ENCODE measurements at places on chromosomes 11 and 22.
A peak's percentile ranks its signal among the peaks of the same experiment; 100 is the strongest.

- no peak for ATAC-seq
These were observed 831.5 kb downstream of the TBC1D22A start for GRCh38 chr22:47593911-47594311.

DNA sequence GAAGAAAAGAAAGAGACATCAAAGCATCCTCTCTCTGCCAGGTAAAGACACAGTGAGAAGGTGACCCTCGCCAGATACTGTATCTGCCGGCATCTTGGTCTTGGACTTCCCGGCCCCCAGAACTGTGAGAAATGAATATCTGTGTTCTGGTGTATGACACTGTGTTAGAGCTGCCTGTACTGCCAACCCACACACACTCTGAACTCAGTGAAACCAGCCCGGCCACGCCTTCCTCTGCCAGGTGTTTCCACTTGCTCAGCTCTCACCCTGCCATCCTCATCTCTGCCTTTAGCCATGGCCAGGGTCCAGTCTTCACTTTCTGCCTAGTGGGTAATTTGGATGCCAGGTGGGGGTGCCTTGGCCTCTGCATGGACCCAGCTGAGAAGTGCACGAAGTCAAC lies 24.0 kb downstream of the CBX7 start:
- ATAC-seq, result peak; percentile 10

DNA sequence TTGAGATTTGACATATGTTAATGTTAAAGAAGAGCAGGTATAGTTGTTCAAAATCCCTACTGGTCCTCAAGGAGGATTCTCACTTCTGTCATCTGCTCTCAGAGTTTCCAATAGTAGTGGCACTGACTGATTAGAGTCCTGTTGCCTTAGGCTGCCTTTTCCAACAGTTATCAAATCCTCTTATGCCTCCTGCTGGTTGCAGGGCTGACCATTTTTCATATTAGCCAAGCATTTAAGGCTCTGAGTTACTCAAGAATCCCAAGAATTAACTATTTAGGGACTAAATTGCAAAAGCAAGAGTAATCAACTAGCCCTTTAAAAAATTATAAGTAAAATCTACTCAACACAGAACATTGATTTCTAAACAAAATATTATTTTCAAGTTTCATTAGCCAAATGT lies 212.0 kb upstream of the CHORDC1 start:
- no peak for ATAC-seq

- ATAC-seq, result no peak
These were observed 6.0 kb downstream of the PAX6 start for GRCh38 chr11:31805037-31805628.

- no peak for ATAC-seq
These were observed 10.3 kb upstream of the IGF2 start for GRCh38 chr11:2149460-2149859.

- ATAC-seq, result no peak
These were observed 16.0 kb downstream of the TNRC6B start for GRCh38 chr22:40193429-40194421.

- ATAC-seq, result no peak
These were observed 712.0 kb downstream of the TBC1D22A start for GRCh38 chr22:47474464-47474863.

DNA sequence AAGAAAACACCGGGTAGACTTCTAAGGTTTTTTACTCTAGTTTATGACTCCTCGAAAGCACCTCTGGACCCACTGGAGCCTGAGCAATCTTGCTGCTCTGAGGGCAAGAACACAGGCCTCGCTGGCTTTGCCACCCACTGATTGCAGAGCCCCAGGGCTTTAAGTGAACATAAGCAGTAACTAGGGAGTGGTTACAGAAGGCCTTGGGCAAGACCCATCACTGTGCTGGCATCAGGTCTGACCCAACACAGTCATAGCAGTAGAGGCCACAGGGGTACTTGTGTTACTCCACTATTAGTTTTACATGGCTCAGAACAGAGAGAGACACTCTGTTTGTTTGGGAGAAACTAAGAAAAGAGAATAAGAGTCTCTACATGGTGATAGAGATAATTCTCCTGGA lies 684.5 kb downstream of the FAM181B start:
- ATAC-seq, result no peak
